ENCODE measurements at places on chromosomes 16 and 17.

GRCh38 chr17:4944163-4944553, 4.1 kb downstream of the RNF167 start:
- DNase-seq: no peak

- DNase-seq: no peak
Observed at GRCh38 chr17:71919186-71919585, 201.6 kb upstream of the SOX9 start.

- no peak for DNase-seq
Observed at GRCh38 chr16:4081047-4081446, 35.2 kb downstream of the ADCY9 start.

DNA sequence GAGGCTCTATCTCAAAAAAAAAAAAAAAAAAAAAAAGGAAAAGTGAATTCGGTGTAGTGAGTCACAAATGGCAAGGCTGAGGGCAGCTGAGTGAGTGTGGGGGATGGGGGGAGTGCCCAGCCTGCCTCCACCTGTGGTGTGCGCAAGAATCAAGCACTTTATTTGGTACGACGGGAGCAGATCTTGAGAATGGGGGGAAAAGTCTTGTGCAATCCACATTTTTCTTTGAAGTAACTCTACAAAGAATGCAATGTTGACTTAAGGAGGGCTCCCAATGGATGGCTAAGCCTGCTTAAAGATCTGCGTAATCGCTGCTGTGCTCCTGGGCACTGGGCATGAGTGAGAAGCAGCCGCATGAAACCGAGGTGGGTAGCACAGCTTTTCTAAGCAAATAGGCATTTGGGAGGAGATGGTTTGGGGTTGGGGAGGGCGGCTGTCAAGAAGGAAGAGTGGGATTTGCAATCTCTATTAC, 28.2 kb downstream of the ATP2C2 start:
- DNase-seq: no peak

GRCh38 chr17:61444831-61445230, 7.4 kb upstream of the TBX4 start:
- no peak for DNase-seq

- peak; percentile 26 for DNase-seq
Observed at GRCh38 chr16:83147244-83147643, 520.5 kb downstream of the CDH13 start.

DNA sequence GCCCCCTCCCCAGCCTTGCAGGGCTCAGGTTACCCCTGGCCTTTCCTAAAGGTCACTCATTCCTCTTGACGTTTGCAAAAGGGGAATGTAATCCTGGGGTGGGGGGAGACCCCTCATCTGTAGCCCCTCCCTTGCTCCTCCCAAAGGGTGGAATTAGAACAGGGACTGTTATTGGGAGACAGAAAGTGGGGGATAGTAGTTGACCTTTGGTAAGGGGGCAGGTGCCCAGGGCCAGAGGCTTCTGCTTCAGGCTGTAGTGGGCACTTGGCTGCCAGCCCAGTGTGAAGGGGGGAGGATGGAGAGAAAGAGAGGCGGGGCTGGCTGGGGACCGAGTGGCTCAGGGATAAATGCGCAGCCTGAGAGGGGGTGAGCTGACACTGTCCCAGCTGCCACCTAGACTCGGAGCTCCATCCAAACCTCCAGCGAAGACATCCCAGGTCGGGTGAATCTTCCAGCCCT, at the start of gene ENO3:
Gene ENO3, plus strand, starts transcription at position 374 of the 459 bp plus-strand sequence. CDS start 711 bp downstream, outside the sequence.
- DNase-seq: no peak

GRCh38 chr17:11779892-11780291, 181.6 kb downstream of the DNAH9 start:
- DNase-seq: no peak

DNA sequence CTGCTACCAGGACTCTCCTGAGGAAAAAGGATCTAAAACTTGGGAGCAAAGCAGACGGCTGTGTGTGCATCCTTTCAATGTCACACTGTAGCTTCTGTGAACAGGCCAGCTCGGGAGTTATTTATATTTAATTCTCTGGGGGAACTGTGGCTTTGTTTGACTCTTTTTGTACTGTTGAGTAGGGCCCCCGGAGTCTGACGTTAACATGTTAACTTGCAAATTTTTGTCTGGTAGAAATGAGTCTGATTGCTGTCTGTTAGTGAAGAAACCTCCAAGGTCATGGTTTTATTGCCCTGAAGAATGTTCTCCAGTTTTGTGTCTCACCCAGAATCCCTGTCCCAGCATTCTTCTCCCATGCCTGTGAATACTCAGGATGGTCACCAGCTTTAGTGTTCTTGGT, 14.2 kb upstream of the KCNG4 start:
- no peak for DNase-seq

GRCh38 chr16:56812884-56813283, 52.1 kb upstream of the SLC12A3 start:
- no peak for DNase-seq

DNA sequence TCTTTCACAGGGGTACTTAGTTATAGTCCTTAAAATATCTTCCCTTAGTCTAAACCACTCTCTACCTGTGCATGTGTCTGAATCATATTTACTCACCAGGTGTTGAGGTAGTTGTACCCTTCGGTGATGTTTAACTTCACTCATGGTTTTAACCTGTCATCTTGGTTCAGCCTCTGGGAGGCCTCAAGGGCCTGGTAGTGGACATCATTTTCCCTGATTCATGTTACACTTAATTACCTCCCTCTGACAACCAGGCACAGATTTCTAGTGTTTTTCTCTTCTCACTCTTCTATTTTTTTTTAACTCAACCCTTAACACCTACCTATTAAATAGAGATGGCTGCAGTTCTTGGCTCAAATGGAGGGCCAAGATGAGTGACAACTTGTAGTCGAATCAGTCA, 505.4 kb downstream of the TMEM114 start:
- DNase-seq: no peak

GRCh38 chr17:73610331-73610911, 33.8 kb downstream of the SDK2 start:
- DNase-seq: no peak

- DNase-seq: no peak
Observed at GRCh38 chr17:81961087-81961511, at the start of gene NOTUM. TSS of gene NOTUM (minus strand) at chr17:81961187. CDS start at chr17:81960909, 278 bp downstream.

- DNase-seq: no peak
Observed at GRCh38 chr17:4500191-4500571, 1.5 kb downstream of the SPNS2 start.

DNA sequence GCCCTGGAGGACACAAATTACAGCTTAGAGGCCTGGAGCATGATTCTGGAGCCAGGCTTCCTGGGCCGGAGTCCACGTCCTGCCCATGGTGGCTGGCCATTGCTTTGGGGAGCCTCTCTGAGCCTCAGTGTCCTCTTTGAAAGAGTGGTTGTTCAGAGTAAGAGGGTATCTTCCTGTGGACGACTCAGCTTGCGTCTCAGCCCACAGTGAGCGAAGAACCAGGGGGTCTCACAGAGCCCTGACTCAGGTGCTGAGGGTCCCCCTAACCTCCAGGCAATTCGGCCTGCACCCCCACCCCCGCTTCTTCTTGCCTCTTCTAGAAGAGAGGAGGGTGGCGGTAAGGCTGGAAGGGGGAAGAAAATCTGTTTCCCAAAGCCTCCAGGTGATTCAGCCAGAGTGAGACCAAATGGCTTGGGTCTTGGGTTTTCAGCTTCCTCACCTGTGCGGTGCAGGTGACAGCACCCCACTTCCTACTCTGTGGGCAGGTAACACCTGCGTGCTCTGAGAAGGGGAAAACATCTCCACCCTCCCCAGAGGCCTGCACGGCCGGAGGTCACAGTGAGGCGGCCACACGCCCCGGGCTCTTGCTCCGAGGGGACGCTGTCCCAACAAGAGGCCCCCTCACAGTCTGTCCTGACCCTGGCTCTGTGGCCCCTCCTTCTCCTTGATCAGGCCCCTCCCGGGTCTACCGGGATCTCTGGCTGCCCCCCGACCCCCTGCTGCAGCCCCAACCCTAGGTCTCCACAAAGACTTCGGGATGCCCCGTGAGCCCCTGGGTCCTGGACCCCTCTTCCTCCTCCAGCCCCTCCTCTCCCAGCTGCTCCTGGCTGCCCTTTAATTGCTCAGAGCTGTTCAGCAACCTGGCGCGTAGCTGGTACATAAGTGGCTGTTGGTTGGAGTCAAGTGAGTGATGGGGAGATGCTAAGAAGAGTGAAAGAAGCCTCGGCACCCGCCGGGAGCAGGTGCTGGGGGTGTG, 119.2 kb downstream of the METRNL start:
- DNase-seq: no peak

- DNase-seq: no peak
Observed at GRCh38 chr17:42179911-42180410, 981 bp downstream of the KCNH4 start.

GRCh38 chr16:70679671-70680494, 6.0 kb downstream of the MTSS2 start:
- DNase-seq: no peak

DNA sequence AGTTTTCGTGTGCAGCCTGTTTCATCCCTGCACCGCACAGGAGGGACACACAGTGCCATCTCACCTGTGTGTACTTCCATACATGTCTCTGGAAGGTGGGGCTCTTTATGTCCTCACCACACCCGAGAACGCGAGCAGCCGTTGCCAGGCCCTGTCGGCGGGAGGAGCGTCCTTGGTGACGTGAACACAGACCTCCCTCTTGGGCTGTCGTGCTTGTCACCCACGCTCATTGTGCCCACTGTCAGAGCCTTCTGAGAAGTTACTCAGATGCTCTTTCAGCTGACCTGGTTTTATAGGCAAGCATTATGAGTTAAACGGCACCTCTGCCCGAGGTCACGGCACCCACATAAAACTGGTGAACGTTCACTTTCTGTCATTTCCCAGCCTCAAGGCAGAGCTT, 40.2 kb downstream of the ZNF750 start:
- no peak for DNase-seq

GRCh38 chr17:39365242-39365641, 36.2 kb downstream of the FBXL20 start:
- DNase-seq: no peak

All from brain microvascular endothelial cell (primary cell).